ENCODE measurements at places on chromosomes 2 and 18.

DNA sequence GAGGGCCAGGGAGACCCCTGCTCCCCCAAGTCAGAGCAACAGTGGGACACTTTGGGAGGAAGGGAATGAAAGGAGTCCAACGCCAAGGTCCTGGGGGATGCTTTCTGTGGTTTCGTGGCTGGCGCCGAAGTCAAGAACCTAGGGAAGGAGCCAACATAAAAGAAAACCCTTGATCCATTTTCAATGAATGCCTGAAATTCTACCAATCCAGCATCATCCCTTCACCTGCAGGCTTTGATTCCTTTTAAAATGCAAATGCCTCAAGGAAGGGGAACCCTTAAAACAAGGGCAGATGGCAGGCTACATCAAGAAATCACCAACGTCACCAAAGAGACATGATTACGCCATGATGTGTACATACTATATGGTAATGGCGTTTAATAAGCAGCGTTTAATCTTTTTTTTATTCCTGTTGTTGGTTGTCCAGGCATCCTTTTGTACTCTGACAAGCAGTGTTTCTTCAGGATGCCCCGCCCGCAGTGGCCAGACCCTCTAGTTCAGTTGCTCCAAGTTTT is 123.3 kb upstream of the SLC1A4 start:
- no peak for DNase-seq

GRCh38 chr18:79939096-79939495 is 12.4 kb downstream of the SLC66A2 start:
- DNase-seq: no peak

GRCh38 chr2:132420816-132421805 is 4.5 kb downstream of the GPR39 start:
- no peak for DNase-seq

GRCh38 chr2:71340176-71340575 is 8.6 kb downstream of the ZNF638 start:
- DNase-seq: no peak

DNA sequence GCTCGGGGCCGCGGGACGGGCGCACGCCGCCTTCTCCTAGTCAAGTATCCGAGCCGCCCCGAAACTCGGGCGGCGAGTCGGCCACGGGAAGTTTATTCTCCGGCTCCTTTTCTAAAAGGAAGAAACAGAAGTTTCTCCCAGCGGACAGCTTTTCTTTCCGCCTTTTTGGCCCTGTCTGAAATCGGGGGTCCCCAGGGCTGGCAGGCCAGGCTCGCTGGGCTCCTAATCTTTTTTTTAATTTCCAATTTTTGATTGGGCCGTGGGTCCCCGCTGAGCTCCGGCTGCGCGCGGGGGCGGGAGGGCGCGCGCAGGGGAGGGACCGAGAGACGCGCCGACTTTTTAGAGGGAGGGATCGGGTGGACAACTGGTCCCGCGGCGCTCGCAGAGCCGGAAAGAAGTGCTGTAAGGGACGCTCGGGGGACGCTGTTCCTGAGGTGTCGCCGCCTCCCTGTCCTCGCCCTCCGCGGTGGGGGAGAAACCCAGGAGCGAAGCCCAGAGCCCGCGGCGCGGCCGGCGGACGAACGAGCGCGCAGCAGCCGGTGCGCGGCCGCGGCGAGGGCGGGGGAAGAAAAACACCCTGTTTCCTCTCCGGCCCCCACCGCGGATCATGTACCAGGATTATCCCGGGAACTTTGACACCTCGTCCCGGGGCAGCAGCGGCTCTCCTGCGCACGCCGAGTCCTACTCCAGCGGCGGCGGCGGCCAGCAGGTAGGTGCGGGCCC is 617 bp downstream of the FOSL2 start:
- no peak for DNase-seq

GRCh38 chr2:160317181-160318099 is 117.4 kb upstream of the ITGB6 start:
- no peak for DNase-seq

GRCh38 chr2:6355886-6356761 is 509.6 kb downstream of the CMPK2 start:
- DNase-seq: no peak

GRCh38 chr2:33135645-33136044 is 188.9 kb downstream of the LTBP1 start:
- DNase-seq: no peak

DNA sequence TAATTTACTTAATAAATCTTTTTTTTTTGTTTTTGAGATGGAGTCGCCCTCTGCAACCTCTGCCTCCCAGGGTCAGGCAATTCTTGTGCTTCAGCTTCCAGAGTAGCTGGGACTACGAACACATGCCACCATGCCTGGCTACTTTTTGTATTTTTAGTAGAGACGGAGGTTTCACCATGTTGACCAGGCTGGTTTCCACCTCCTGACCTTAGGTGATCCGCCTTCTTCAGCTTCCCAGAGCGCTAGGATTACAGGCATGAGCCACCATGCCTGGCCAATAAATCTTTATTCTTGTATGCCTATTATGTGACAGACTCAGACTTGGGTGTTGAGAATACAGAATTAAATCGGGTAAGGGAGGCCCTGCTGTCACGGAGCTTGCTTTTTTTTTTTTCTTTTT is 16.7 kb upstream of the ASXL2 start:
- DNase-seq: no peak

DNA sequence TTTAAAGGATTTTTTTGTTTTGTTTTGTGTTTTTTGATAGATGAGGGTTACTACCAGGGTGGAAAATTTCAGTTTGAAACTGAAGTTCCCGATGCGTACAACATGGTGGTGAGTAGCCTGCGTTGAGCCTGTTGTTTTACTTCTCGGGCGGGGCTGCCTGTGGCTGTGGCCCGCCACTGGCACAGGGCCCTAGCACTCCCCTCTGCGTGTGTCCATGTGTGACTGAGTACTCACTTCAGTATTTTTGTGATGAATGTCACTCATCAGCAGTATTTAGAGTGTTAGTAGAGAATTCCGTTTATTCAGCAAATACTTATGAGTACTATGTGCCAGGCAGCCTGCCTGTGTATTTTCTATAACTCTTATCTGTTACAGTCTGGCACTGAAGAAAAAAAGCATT is 44.3 kb upstream of the SCLY start:
- DNase-seq: no peak

DNA sequence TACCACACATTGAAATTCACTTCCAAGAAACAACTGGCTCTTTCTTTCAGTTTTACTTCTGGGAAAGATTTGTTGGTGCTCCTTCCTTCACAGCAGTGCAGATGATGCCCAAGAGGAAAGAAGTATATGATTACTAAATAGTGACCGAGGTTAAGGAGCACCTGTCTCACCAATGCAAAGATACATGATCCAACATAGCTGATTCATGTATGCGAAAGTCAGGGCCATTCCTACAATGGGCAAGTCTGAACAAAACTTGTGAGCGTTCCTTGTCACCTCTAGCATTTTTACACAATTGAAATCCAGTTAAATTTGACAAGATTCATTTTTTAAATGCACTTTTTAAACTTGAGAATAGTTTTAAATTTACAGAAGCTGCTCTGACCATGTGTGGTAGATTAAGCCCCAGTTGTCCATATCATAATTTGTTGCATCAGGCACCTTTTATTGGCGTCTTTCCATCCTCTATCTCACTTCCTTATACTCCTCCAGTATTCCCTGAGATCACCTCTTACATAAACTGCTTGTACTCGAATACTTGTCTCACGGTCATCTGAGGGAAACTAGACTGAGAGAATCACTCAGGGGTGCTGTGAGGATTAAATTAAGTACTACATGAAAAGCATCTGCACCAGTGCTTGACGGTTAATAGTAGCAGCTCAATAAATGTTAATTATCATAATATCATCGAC is 438.8 kb upstream of the CDH20 start:
- DNase-seq: no peak

DNA sequence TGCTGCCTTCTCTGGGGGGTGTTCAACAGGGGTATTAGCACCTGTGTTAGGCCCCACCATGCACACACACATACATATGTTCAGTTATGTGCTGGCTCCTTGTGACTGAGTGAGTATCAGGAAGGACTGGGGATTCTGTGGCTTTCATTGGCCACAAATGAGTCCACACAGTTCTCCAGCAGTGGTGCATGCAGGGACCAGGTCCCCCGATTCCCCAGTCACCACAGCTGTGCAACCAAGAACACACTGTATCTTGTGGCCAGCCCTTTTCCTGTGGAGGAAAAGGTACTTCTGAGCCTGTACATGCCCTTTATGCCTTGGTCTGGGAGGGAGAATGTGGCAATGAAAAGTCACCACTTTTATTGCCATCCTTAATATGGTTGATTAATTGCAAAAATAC is 74.9 kb upstream of the KLF7 start:
- DNase-seq: no peak

- DNase-seq: no peak
Measured at GRCh38 chr2:224885836-224886547, 156.3 kb downstream of the DOCK10 start.

DNA sequence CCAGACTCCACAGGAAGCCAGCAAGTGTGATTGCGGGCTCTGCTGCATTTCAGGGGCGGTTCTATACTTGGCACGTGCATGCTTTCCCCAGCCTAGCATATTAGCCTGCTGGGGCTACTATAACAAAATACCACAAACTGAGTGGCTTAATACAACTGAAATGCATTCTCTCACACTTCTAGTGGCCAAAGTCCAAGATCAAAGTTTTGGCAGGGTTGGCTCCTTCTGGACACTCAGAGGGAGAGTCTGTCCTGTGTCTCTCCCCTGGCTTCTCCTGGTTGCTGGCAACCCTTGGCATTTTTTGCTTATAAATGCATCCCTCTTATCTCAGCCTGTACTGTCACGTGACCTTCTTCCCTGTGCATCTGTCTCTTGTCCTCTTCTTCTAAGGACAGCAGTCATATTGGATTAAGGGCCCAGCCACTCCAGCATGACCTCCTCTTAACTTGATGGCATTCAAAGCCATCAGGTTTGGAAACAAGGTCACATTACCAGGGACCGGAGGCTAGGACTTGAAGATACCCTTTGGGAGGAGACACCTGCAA is 138.7 kb downstream of the RNF152 start:
- no peak for DNase-seq

- DNase-seq: no peak
Measured at GRCh38 chr2:158191076-158191895, 89.6 kb downstream of the UPP2 start.

DNA sequence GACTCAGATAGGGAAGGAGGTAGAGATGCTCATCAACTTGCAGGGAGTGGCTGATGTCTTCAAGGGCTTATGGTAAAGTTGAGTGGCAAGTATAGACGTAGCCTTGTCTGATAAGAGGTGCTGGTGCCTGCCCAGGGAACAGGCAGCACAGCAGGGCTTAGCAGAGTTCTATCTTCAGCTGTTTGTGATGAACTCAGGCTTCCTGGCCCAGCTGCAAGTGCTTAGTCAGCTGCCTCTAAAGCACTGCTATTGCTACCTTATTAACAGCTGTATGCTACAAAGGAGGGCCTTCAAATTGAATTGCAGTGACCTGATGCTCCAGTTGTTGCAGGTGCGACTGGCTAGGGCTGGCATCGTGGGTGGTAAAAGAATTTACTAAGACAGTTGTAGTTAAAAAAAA is 82.1 kb downstream of the TSN start:
- DNase-seq: no peak

GRCh38 chr2:165471349-165471950 is 2.0 kb downstream of the CSRNP3 start:
- peak; percentile 36 for DNase-seq

DNA sequence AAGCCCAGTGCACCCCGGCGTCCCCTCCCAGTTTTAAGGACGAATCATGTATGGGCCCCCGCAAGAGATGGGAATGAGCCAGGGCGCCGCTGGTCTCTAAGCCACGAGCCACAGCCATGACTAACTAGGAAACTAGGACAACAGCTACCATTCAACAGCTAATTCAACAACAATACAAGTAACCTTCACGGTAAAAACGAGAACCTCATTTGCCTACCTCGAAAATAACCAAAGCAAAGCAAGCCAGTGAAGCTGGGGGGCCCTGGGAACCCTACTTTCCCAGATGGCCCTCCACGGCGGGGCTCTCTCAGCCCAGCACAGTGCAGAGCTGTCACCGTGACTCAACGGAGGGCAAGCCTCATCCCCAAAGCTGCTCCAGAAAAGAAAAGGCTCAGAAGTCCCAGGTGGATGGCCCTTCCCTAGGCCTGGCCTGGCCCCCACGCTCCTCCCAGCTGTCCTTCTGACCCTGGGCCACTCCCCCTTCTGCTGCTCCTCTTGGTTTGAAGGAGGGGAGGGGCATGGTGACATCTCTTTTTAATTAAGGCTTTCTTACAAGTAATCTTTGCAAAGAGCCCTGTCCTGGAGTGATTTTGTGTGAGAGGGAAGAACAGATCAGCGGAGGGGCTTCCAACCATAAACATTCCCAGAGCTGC is 126.3 kb downstream of the HDAC4 start:
- DNase-seq: no peak

DNA sequence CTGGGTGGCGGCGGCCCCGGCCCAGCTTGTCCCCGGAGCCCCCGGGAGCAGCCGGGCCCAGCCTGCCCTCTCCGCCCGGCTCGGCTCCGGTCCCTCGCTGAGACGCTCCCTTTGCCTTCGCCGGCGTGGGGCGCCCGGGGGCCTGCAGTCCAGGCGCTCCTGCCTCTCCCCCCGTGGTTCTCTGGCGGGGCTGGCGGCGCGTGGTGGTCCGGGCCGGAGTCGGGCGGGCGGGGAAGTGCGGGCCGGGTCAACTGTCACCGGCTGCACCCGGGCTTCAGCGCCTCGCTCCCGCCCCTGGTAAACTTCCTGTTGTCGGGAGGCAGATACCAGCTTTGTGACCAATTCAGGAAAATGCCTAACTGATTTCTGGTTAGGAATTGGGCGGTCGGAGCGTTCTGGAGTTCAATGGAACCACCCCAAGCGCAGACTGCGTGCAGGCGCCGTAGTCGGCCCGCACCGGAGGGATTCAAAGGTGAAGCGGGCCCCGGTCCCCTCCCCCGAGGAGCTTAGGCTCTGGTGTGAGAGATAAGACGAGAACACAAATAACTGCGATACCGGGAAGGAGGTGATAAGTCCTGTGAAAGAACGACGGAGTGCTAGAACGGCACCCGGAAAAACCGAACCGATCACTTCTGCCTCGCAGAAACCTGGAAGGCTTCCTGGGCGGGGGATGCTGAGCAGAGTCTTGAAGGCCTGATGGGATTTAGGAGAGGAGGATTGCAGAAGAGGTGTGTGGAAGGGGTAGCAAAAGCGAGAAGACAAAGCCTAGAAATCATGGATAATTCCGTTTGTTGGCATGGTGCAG is 891 bp downstream of the CAB39 start:
- no peak for DNase-seq

DNA sequence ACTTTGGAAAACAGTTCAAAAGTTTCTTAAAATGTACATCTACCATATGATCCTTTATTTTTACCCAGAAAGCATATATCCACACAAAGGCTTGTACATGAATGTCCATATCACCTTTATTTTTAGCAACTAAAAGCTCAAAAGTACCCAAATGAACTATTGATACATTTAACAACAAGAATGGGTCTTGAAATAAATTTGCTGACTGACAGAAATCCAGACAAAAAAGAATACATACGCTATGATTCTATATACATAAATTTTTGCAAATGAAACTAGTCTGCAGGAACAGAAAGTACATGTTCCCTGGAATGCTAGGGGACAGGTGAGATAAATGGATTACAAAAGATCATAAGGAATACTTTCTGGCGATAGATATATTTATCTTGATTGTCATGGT is 96.3 kb upstream of the KYNU start:
- no peak for DNase-seq

Measured in NCI-H1694 (cell line).